ENCODE measurements at places on chromosomes 2 and 18.

DNA sequence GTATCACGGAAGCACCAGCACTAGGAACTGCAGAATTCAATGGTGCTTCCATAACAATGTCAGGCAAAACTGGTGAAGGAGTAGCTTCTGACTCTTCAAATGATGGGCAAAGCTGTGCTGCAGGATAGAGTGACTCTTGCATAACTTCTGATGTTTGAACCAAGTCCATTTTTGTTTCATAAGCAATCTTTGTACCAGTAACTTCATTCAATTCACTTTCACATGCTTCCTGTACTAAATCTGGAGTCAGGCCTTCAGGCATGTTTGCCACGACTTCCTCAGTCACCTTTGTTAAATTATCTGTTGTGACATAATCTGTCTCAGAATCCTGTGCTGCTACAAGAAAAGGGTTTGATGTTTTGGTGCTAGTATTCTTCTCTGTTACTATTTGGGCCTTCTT lies 24.0 kb downstream of the RTN4 start:
- DNase-seq = no peak

GRCh38 chr2:240250985-240251847 lies 110.8 kb upstream of the OTOS start:
- DNase-seq = peak; percentile 20

DNA sequence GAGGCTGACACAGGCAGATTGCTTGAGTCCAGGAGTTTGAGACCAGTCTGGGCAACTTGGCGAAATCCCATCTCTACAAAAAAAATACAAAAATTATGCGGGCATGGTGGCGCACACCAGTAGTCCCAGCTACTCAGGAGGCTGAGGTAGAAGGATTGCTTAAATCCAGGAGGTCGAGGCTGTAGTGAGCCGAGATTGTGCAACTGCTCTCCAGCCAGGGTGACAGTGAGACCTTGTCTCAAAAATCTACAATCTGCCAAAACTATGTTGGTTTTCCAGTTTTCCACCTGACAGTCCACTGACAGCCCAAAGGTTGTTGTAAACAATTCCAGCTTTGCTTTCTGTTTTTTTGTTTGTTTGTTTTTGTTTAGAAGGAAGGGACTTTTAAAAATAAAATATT lies 51.3 kb downstream of the KCMF1 start:
- DNase-seq = no peak

DNA sequence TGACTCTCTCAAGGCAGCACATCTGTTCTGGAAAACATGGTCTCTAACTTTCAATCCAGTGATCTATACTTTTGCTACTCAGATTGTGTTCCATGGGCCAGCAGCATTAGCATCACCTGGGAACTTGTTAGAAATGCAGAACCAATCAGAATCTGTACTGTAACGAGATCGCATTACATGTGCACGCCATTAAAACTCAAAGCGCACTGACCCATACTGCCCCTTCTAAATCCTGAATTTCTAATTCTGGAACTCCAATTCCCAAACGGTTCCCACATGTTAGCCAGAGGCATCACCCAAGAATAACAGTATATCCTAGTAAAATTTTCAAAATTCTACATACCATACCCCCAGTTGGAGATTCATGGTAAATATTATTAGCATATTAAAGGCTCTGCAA lies 10.5 kb upstream of the DCTN1 start:
- DNase-seq = no peak

GRCh38 chr2:24337890-24338289 lies 22.4 kb downstream of the ITSN2 start:
- no peak for DNase-seq

DNA sequence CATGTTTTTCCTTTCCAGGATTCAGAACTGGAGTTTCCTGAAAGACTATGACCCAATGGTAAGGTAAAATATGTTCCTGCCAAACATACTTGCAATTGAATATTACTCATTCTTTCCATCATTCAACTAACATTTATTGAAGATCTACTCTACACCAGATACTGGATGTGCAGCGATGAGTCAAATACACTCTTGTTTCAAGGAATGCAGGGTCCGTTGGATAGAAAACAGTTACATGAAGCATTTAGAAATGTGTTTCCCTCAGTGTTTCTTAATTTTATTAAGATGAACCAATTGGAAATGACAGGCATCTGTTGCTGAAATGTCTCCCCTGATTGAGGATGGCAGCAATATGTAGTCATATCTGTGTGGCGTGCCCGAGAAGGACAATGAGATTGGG lies 14.8 kb upstream of the SLC66A3 start:
- DNase-seq = no peak
